Progenitor cell of endocrine pancreas (in vitro differentiated cells): ENCODE measurements at places on chromosomes 5 and 9. TPM values are rescaled to one million over a fixed set of nuclear protein-coding genes. Genes with fewer than 3 reads are reported as not detected.

DNA sequence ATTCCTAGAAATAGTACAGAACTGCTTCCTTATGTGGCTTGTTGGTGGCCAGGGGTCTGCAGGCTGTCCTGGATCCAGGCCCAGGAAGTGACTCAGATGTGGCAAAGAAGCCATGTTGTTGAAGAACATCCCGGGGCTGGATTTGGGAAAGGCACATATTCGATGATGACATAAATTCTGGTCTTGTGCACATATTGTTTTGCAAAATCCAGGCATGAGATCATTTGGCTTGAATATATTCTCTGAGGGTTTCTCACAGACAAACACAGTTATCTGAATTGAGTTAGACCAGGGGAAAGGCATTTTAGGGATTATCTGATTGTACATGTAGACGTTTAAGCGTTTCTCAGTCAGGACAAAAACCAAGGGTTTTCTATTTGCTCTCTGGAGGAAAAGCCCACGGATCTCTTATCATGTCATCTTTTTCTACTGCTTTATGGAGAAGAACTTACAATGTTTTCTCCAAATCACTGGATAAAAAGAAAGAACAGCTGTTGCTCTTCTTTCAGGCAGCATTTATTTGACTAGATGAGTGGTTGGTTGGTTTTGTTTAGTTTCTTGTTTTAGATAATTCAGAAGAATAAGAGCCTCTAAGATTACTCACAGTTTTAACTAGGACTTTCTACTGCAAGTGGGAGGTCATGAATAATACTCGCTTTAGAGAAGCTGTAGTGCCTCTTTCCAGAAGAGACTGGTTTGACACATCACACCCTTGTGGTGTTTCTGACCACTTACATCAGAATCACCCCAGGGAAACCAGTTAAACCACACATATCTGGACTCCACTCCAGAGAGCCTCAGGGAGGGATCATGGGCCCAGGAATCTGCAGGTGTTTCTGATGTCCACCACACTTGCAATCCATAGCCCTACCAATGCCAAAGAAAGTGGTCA lies 29.5 kb upstream of the LHFPL2 start:
- no peak overlapping the region for H3K27ac ChIP-seq
- peaks cover under 1% of the 10 kb centered on the region for H3K36me3 ChIP-seq
- DNase-seq = no peak

DNA sequence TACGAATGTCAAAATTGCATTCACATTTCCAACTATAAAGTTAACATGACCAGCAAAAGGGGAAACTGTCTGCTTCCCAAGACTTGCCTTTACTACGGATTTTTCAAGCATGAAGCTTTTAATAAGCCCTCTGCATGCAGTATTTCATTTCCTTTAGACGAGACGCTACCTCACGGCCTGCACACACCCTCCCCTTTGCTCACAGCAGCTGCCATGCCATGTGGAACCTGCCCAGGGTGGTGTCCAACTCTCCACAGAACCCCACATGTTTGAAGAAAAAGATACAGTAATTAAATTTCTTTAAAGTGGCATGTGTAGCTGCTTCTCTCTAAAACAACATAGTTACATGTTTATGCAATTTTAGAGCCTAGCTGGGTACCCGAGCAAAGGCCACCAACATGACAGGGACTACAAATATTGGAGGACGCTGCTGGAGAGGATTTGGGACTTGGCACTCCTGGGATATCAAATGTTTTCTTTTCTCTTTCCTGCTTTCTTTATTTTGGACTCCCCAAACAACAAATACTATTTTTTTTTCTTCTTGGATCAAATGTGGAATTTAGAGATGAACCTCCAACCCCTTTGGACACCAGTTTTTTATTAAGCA lies 256.9 kb upstream of the PCSK5 start:
- peaks cover 2% of the 10 kb centered on the region for H3K27me3 ChIP-seq
- no peak for DNase-seq
- no peaks in the 10 kb centered on the region for H3K36me3 ChIP-seq
- H3K4me3 ChIP-seq = no peak overlapping the region
- H3K4me1 ChIP-seq = no peaks in the 10 kb centered on the region

DNA sequence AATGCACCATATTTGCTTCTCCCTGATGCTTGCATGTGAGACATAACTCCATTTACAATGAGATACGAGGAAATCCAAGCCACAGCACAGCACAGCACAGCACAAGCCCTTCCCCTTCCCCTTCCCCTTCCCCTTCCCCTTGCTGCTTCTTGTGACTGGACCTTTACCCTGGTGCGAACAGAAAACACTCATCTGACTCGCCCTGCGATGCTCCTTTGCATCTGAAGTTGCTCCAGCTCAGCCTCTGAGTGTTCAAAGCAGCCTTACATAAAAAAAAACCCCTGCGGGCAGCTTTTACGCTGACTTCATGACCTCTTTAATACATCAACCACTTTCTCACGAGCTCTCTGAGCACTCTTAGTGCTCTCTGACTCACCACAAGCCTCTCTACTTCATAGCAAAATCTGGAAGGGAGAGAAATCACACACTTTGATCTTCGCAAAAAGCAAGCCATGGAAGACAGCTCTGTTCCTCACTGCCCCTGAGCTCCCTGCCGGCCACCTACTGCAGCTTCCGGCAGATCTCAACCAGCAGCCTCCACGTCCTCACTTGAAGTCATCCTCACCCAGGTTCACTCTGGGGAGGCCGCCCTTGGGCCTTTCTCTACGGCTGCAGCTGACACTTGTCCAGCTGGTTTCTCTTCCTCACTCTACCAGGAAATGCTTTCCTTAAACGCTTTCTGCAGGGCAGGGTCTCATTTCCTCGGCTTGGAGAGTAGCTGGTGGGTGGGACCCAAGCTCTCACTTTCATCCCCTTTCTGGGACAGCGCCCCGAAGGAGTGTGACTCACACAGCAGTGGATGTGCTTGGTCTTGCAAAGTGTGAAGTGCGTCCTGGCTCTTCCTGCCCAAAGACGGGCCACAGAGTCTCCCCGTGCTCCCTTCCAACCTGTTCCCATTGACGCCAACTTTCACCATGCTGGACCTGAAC lies 5.3 kb downstream of the SLC34A1 start:
- no peak overlapping the region for H3K4me3 ChIP-seq
- no peak overlapping the region for H3K27ac ChIP-seq
- no peaks in the 10 kb centered on the region for H3K36me3 ChIP-seq
- no peak for DNase-seq
- H3K27me3 ChIP-seq = peaks cover 33% of the 10 kb centered on the region
- H3K4me1 ChIP-seq = peaks cover 1% of the 10 kb centered on the region

Gene HSDL2
- total RNA-seq = 25.9 and 27.8 TPM in 2 replicates

Gene ANKRD34B
- 0.17 and 0.20 TPM in 2 replicates for total RNA-seq

Gene CRHBP
- 1.1 and 2.2 TPM in 2 replicates for total RNA-seq
